ENCODE measurements at places on chromosomes 7 and 10. TPM values are rescaled to one million over a fixed set of nuclear protein-coding genes. Genes with fewer than 3 reads are reported as not detected.

RSBN1L gene
- 13.8 TPM for total RNA-seq

PDE1C gene
- total RNA-seq, result 0.38 TPM

TRPV5 gene
- total RNA-seq, result not detected

SPDYE6 gene
- not detected for total RNA-seq

CPA4 gene
- total RNA-seq, result 0.27 TPM

KLF14 gene
- not detected for total RNA-seq

ACTA2 gene
- total RNA-seq, result 8.1 TPM

ACTR3C gene
- total RNA-seq, result not detected

AMPH gene
- total RNA-seq, result 0.09 TPM

UTF1 gene
- total RNA-seq, result not detected

GCK gene
- total RNA-seq, result 0.27 TPM

SBDS gene
- 66.7 TPM for total RNA-seq

BMS1 gene
- 28.1 TPM for total RNA-seq

ZNF736 gene
- total RNA-seq, result 7.9 TPM

TACC2 gene
- total RNA-seq, result 10.5 TPM

LRRD1 gene
- not detected for total RNA-seq

ADCY1 gene
- 0.54 TPM for total RNA-seq

TAS2R3 gene
- total RNA-seq, result 1.2 TPM

CCDC3 gene
- total RNA-seq, result 2.2 TPM

GPC2 gene
- 5.6 TPM for total RNA-seq

CHRM2 gene
- total RNA-seq, result not detected

ACBD7 gene
- total RNA-seq, result 1.4 TPM

SPDYE9 gene
- not detected for total RNA-seq

PBLD gene
- total RNA-seq, result 1.6 TPM

NME8 gene
- total RNA-seq, result not detected

HOXA7 gene
- 0.45 TPM for total RNA-seq

SEMA3A gene
- total RNA-seq, result 47.7 TPM

THNSL1 gene
- total RNA-seq, result 3.3 TPM

FIGNL1 gene
- total RNA-seq, result 29.9 TPM

Measured in endothelial cell of coronary artery (primary cell).